RWPE1 (cell line): ENCODE measurements at places on chromosomes 7 and 10.

- no peak for DNase-seq
These were observed 467.4 kb upstream of the SORCS1 start for GRCh38 chr10:107631876-107632275.

DNA sequence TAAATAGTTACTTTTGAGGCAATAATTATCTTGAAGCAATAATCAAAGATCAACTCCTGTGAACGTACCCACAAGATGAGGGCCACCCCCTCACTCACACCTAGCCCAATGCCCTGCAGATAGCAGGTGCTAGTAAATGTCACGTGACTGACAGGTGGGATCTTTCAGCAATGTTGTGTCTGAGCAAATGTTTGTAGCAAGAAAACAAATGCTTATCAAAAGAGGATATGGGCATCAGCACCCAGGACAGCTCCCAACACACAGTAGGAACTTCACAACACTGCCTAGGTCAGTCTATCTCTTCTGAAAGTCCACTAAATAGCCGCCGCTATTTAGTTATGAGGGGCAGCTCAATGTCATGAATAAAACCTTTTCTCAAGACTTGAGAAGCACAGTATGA is 120.8 kb upstream of the PDLIM1 start:
- DNase-seq = no peak

GRCh38 chr10:127462643-127463295 is 86.3 kb upstream of the NPS start:
- no peak for DNase-seq

DNA sequence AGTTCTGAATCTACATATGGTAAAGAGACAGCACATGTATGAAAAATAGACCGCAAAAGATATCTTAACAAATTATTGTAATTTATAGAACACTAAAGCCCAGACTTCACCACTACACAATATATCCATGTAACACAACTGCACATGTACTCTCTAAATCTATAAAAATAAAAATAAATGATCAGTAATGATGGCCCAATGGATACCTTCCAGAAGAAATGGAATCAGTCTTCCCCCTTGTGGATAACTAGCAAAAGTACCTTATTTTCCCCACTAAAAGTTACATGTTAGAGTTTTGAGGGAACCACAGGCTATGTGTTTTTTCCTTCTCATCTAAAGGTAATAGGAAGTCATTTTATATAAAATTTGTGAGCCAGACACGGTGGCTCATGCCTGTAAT is 25.7 kb downstream of the C7orf25 start:
- DNase-seq = no peak

DNA sequence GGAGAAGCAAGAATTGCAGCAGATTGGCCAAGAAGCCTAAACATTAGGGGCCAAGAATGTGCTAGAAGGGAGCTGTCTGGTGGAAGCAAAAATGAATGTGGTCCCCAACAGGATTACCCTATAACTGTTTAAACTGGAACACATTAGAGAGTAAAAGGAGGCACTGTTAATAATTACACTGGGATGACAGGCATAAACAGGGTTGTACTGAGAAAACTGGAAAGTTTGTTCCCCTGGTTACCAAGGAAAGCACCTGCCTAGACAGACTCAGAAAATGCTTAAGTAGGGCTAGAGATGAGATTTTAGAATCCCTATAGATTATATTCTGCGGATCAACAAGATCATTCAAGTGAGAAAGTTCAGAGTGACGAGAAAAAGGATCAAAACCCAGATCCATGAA is 100.8 kb downstream of the CTTNBP2 start:
- DNase-seq = no peak

- DNase-seq = no peak
These were observed 56.8 kb downstream of the SEMA3A start for GRCh38 chr7:84137812-84138211.

DNA sequence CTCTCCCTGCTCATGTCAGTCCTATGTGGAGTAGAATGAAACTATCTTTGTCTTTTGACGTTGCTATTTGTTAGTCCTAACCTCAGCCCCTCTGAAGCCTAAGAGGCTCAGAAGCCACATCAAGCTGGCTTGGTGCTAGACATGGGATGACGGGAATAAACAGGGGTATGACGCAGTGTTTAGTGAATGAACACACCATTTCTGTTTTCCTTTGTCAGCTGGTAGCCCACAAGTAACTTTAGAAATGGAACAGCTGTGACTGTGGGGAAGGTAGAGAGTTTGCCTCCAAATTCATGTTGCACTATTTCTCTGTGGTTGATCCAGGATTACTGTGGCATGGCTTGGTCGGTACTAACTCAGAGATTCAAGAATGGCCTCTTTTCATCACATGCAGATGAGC is 31.3 kb downstream of the COX15 start:
- DNase-seq = no peak

DNA sequence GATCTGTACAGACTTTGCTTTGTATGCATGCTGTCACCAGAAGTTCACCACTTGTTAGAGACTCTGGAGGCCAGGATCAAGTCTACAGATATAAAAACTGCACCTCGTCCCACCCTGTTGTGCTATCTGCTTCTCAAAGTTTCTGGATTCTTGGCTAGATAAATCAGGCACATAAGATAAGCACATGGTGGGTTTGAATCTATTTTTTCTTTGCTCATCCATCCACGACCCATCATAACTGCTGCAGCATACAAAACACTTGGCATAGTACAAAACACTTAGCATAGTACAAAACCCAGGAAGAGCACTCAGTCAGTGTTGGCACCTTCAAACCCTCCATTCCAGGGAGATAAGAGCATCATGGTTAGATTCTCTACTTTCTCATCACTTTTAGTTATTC is 42.4 kb upstream of the ANKRD1 start:
- DNase-seq = no peak

DNA sequence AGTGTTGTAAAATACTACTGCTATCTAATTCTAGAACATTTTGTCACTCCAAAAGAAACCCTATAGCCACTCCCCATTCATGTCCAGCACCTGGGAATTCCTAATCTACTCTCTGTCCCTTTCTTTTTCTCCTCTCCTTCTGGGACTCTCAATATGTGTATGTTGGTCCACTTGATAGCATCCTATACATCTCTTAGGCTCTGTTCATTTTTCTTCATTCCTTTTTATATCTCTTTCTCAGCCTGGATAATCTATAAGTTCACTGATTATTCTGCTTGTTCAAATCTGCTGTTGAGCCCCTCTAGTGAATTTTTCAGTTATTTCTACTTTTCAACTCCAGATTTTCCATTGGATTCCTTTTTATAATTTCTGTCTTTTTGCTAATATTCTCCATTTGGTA is 108.6 kb downstream of the CCDC3 start:
- no peak for DNase-seq

DNA sequence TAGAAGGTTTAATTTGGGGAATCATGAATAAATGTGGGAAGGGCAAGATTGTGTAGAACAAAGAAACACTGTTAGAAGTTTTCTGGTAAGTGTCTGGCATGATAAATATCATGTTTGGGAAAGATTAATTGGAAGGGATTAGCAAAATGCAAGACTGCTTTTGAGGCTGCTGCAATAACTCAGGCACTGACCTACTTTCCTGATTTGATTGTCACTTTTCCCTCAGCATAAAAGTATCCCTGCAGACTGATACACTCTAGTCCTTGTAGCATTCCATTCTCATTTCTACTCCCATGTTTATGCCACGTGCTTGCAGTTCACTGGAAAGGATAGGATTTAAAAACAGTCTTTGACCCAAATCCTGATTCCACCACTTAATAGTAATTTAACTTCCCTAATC is 303.3 kb upstream of the SEMA3A start:
- no peak for DNase-seq
